Right lobe of liver (tissue), 6 donors: ENCODE measurements at places on chromosomes 16 and 17.

GRCh38 chr17:1561420-1562175 is 994 bp downstream of the PITPNA start:
- H3K36me3 ChIP-seq: no peaks in the 10 kb centered on the region
- peak overlapping the region; percentile 64 for H3K4me3 ChIP-seq
- peak; percentile 54 for DNase-seq
- no peaks in the 10 kb centered on the region for H3K4me1 ChIP-seq

- H3K36me3 ChIP-seq: no peaks in the 10 kb centered on the region
- H3K27ac ChIP-seq: no peak overlapping the region
- H3K4me1 ChIP-seq: no peaks in the 10 kb centered on the region
- no peak for DNase-seq
Observed at GRCh38 chr17:41315814-41316445, 420 bp upstream of the KRTAP17-1 start.

DNA sequence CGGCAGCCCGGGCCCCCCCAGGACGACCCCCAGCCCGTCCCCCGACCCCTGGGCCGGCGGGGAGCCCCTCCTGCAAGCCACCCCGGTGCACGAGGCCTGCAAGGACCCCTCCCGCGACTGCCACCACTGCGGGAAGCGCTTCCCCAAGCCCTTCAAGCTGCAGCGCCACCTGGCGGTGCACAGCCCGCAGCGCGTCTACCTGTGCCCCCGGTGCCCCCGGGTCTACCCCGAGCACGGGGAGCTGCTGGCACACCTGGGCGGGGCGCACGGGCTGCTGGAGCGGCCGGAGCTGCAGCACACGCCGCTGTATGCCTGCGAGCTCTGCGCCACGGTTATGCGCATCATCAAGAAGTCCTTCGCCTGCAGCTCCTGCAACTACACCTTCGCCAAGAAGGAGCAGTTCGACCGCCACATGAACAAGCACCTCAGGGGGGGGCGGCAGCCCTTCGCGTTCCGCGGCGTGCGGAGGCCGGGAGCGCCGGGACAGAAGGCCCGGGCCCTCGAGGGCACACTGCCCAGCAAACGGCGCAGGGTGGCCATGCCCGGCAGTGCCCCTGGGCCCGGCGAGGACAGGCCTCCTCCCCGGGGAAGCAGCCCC is 15.6 kb upstream of the ZFPM1 start:
- no peaks in the 10 kb centered on the region for H3K36me3 ChIP-seq
- no peaks in the 10 kb centered on the region for H3K27me3 ChIP-seq
- no peak for DNase-seq
- H3K27ac ChIP-seq: no peak overlapping the region

DNA sequence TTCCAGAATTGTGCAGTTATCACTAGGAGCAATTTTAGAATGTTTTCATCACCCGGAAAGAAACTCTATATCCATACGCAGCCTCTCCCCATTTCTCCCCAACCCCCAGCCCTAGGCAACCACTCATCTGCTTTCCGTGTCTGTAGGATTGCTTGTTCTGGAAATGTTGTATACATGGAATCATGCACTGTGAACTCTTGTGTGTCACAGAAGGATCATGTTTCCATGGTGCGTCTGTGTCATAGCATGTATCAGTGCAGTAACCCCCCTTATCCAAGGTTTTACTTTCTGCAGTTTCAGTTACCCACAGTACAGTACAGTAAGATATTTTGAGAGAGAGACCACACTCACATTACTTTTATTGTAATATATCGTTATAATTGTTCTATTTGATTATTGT is 299.4 kb downstream of the CPPED1 start:
- H3K27me3 ChIP-seq: no peaks in the 10 kb centered on the region
- no peak overlapping the region for H3K27ac ChIP-seq
- no peak overlapping the region for H3K4me3 ChIP-seq
- no peak for DNase-seq
- no peaks in the 10 kb centered on the region for H3K4me1 ChIP-seq
- H3K36me3 ChIP-seq: no peaks in the 10 kb centered on the region

DNA sequence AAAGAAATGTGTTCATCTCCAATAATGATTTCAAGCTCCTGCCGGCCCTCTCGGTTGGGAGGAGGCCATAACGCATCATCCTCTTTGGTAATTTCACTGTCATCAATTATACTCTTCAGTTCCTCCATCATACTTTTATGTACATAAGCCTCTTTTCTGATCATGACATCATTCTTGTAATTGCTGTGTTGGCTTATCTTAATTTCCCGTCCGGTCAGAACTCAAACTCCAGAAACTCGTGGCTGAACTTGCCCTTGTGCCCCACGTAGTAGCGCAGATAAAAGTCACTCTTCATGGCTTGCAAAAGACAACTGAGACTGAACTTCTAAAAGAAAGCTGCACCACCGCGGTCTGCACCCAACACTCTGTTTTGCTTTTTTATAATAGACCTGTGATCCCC is 13.6 kb downstream of the TMEM220 start:
- no peaks in the 10 kb centered on the region for H3K4me1 ChIP-seq
- H3K27me3 ChIP-seq: no peaks in the 10 kb centered on the region
- no peak overlapping the region for H3K27ac ChIP-seq
- H3K4me3 ChIP-seq: no peak overlapping the region
- peaks cover 5% of the 10 kb centered on the region for H3K36me3 ChIP-seq

- H3K4me3 ChIP-seq: no peak overlapping the region
- H3K4me1 ChIP-seq: peaks cover 34% of the 10 kb centered on the region
- H3K27ac ChIP-seq: peak overlapping the region; percentile 59
- DNase-seq: no peak
- H3K36me3 ChIP-seq: no peaks in the 10 kb centered on the region
Observed at GRCh38 chr17:42025191-42025579, 5.3 kb downstream of the NKIRAS2 start.

GRCh38 chr17:45868276-45868675 is 23.6 kb downstream of the SPPL2C start:
- H3K27ac ChIP-seq: no peak overlapping the region
- no peaks in the 10 kb centered on the region for H3K36me3 ChIP-seq
- no peak for DNase-seq
- H3K4me1 ChIP-seq: no peaks in the 10 kb centered on the region
- no peak overlapping the region for H3K4me3 ChIP-seq
- H3K27me3 ChIP-seq: no peaks in the 10 kb centered on the region

DNA sequence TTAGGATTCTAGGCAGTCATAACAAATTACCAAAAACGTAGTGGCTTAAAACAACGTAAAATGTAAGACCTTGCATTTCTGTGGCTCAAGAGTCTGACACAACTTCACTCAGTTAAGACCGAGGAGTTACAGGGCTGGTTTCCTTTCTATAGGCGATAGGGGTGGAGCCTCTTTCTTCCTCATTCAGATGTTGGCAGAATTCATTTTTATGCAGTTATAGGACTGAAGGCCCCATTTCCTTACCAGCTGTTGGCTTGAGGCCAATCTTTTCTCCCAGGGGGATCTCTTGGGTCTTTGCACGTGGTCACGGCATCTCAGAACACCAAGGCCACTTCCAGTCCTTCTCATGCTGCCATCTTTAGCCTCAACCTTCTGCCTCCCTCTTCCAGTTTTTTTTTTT is 145.2 kb downstream of the KCNJ2 start:
- no peak overlapping the region for H3K4me3 ChIP-seq
- no peak for DNase-seq
- no peak overlapping the region for H3K27ac ChIP-seq
- no peaks in the 10 kb centered on the region for H3K4me1 ChIP-seq

DNA sequence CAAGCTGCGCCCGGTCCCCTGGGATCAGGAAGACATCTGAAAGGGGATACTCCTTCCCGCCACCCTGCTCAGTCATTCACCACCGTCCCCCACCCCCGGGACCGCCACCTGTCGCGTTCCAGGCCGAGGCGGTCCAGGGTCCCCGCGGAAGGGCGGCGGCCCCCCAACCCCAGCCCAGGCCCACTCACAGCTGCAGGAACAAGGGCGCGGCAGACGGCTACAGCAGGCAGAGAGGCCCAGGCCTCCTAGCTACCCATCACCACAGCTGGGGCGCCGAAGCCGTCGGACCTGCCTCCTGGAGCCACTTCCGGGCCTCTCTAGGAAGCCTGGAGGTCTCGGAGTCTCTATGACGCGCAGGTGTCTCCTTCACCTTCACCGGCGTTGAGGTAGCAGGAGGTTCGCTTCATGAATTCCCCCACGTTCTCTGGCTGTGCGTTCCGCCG is at the start of gene SDR42E1:
Gene SDR42E1, minus strand, starts transcription at position 272 of the 443 bp plus-strand sequence. CDS start 10,612 bp downstream, outside the sequence.
- H3K36me3 ChIP-seq: no peaks in the 10 kb centered on the region
- H3K27ac ChIP-seq: no peak within 1 kb of the TSS
- no peaks in the 10 kb centered on the region for H3K4me1 ChIP-seq
- DNase-seq: peak; percentile 78
- H3K4me3 ChIP-seq: peak within 1 kb of the TSS; percentile 67

DNA sequence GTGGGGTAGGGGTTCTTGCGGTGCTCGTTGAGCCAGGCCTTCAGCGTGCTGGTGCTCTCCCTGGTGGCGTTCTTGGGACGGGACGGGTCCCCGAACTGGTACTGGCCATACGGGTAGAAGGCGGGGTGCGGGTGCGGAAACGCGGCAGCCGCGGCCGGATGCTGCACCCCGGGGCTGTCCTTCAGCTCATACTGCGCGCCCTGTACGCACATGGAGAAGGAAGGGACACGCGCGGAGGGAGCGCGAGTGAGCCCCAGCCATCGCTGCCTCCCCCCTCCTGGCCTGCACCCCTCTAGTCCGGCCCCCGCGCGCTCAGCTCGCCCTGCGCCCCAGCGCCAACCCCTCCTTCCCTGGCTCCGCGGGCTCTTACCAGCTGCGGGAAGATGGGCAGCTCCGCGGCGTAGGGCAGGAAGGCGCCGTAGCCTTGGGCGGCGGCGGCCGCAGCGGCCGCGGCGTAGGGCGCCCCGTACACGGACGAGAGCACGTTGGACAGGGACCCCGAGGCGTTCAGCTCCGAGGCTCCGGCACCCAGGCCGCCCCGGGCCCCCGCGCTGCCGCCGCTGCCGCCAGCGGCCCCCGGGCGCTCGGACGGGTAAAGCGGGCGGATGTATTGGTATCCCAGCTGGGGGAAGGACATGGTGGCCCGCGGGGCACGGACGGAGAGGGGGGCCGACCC is 1.0 kb downstream of the IRX3 start:
- no peak for DNase-seq
- peaks cover 29% of the 10 kb centered on the region for H3K27me3 ChIP-seq
- H3K36me3 ChIP-seq: no peaks in the 10 kb centered on the region
- H3K27ac ChIP-seq: no peak overlapping the region
- peaks cover 15% of the 10 kb centered on the region for H3K4me1 ChIP-seq
- peak overlapping the region; percentile 45 for H3K4me3 ChIP-seq

- peak; percentile 34 for DNase-seq
- H3K4me1 ChIP-seq: peaks cover 6% of the 10 kb centered on the region
Observed at GRCh38 chr17:50539762-50540559, 7.0 kb upstream of the SPATA20 start.

DNA sequence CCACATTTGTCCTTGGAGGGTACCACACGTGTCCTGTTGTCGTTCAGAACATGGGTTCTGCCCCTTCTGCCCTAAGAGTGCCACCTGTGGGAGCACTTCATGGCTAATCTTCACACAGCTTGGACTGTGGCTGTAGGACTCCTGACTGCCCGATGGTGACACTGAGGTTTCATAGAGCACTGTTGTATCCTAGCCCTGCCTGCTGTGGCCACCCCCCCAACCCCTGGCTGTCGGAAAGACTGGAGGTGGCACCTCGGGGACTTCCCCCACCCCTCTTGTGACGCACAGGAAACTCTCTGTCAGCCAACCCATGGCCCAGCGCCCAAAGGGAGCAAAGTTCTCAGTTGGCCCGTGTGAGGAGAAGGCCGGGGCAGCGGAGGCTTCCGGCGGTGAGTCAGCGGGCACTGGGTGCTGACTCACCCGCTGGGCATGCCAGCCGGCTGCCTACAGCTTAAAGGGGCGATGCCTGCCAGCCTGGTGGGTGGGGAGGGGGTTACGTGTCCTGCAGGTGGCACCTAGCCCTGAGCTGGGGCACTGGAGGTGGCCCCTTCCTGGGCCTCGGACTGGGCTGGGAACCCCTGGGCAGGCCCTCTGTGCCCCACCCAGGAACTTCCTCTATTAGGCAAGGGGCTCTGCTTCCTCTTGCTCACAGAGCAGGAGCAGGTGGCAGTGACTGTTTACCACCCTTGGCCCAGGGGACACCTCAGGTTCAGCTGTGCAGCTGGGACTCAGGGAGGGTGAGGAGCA is 3.4 kb downstream of the MAP2K3 start:
- peak; percentile 96 for DNase-seq
- peaks cover 47% of the 10 kb centered on the region for H3K4me1 ChIP-seq
- H3K27me3 ChIP-seq: no peaks in the 10 kb centered on the region

DNA sequence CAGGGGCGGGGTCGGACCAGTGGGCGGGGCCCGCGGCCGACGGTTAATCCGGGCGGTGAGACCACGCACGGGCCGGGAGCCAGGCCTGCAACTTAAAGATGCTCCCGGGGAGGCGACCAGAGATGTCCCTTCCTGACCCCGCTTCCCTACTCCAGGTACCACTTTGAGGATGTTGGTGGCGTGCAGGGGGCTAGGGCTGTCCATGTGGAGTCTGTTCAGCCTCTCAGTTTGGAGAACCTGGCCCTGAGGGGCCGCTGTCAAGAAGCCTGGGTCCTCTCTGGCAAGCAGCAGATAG is 580 bp downstream of the RANGRF start:
- H3K36me3 ChIP-seq: no peaks in the 10 kb centered on the region
- H3K27me3 ChIP-seq: no peaks in the 10 kb centered on the region
- H3K27ac ChIP-seq: peak overlapping the region; percentile 85
- DNase-seq: no peak

DNA sequence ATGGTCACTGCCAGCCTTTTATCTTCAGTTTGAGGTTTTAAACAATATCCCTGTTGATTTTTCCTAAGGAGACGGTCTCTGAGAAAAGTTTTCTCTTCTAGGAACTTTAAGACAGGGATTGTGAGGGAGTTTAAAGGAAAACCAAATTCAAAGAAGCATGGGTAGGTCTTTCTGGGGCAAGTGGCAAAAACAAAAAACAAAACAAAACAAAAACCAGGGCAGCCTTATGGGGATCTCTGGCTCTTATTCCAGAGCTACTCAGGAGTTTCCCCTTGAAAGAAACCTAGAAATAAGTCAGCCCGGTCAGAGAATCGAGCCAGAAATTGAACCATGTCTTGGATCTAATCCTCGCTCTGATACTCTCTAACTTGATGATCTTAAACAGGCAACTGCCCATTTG is 424.5 kb downstream of the GRIN2A start:
- no peak for DNase-seq
- no peaks in the 10 kb centered on the region for H3K27me3 ChIP-seq
- no peak overlapping the region for H3K27ac ChIP-seq

DNA sequence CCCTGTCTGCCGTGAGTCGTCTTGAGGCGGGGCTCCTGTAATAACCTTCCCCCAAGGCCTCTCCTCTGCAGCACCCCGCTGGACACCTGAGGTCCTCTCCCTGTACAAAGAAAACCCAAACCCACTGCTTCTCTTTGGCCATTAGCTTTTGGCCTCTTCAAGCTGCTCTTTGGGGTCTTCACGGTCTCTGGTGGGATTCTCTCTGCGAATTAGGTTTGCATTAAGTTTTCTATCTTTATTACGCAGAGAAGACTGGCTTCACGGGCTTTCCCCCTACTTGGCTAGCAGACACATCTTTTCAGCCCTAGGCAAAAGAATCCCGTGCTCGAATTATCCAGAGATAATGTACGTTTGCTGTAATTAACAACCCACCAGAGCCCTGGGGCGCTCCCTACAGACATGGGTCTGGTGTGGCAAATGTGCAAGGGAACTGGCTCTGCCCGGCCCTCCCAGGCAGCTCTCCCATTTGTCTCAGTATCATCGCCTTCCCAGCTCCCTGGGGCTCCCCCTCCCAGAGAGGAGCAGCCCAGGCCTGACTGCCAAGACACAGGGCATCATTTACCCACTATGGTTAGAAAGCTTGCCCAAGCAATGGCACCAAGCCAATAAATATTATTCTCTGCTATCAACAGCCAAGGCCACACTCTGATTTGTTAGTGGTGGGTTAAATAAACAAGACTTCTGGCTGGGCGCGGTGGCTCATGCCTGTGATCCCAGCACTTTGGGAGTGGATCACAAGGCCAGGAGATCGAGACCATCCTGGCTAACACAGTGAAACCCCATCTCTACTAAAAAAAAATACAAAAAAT is 24.7 kb upstream of the KLHDC4 start:
- peaks cover 30% of the 10 kb centered on the region for H3K4me1 ChIP-seq
- H3K27me3 ChIP-seq: no peaks in the 10 kb centered on the region
- DNase-seq: peak; percentile 90
- no peaks in the 10 kb centered on the region for H3K36me3 ChIP-seq
- H3K4me3 ChIP-seq: peak overlapping the region; percentile 19
